ENCODE measurements at places on chromosomes 3 and 15. TPM values are rescaled to one million over a fixed set of nuclear protein-coding genes. Genes with fewer than 3 reads are reported as not detected.

Gene XCR1
- total RNA-seq, result not detected

DNA sequence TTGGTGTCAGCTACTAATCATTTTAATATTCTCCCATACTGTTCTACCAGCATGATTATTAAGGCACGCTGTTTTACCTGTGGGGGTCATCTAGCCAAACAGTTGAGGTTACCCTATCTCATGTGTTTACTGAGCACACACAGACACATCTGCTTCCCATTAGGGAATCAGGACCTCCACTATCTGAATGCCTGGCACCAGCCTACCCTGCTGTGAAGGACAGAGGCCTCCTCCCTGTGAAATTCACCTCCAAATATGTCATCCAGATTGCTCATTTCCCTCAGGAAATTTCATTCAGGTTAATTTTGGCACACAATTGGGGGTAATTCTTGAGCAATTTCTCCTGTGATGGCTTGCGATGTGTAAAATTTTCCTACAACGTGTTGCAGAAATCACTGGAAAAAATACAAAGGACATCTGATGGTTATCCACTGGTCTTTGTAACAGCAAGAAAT lies 155.6 kb upstream of the NR2E3 start:
- H3K4me1 ChIP-seq, result peaks cover 33% of the 10 kb centered on the region
- no peaks in the 10 kb centered on the region for H3K27me3 ChIP-seq
- DNase-seq, result peak; percentile 59
- H3K36me3 ChIP-seq, result no peaks in the 10 kb centered on the region
- H3K4me3 ChIP-seq, result no peak overlapping the region

DNA sequence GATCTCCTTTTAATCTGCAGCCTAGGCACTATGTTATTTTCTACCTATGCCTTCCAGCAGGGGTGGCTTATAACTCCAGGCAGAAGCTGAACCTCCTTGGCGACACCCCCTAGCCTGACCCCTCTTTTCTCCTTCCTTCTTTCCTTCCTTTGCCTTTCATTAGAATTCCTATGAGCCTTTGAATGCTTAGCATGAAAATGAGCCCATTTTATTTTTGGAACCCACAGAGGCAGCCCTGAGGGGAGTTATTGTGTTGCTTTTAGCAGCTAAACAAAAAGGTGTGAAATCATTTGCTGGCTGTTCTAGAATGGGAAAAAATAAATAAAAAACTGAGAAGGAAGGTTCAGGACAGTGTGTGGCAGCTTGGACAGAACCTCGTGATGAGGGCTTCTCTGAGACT lies 164.6 kb upstream of the ICE2 start:
- no peaks in the 10 kb centered on the region for H3K36me3 ChIP-seq
- H3K27ac ChIP-seq, result no peak overlapping the region
- H3K4me1 ChIP-seq, result no peaks in the 10 kb centered on the region
- no peak overlapping the region for H3K4me3 ChIP-seq
- H3K27me3 ChIP-seq, result no peaks in the 10 kb centered on the region

- peaks cover 29% of the 10 kb centered on the region for H3K4me1 ChIP-seq
- H3K36me3 ChIP-seq, result peaks cover 24% of the 10 kb centered on the region
- H3K27me3 ChIP-seq, result no peaks in the 10 kb centered on the region
- peak; percentile 92 for DNase-seq
Measured at GRCh38 chr15:84685304-84685703, 27.3 kb upstream of the NMB start.

DNA sequence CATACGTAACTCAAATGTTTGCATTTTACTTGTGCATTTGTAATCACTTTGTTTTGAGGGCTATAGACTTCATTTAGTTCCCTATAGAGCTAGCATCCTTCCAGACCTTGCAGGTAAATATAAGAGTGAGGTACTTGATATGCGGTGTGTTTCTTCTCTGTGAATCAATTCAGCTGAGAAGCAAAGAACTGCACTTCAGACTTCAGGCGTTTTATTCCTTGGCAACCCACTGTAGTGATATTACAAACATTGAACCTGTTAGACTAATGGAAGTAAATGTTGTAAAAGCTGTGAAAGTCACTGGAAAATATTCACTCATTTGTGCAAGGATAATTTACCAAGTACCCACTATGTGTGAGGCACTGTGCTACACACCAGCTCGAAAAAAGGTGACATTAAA lies 94.1 kb upstream of the CHL1 start:
- no peak overlapping the region for H3K4me3 ChIP-seq
- DNase-seq, result no peak
- H3K27ac ChIP-seq, result no peak overlapping the region
- no peaks in the 10 kb centered on the region for H3K36me3 ChIP-seq
- H3K27me3 ChIP-seq, result no peaks in the 10 kb centered on the region

- H3K4me1 ChIP-seq, result no peaks in the 10 kb centered on the region
- no peaks in the 10 kb centered on the region for H3K36me3 ChIP-seq
- H3K4me3 ChIP-seq, result no peak overlapping the region
Measured at GRCh38 chr15:92306663-92307062, 87.0 kb upstream of the ST8SIA2 start.

Gene BFSP2
- not detected for total RNA-seq

Gene ITGA11
- total RNA-seq, result 408 TPM

DNA sequence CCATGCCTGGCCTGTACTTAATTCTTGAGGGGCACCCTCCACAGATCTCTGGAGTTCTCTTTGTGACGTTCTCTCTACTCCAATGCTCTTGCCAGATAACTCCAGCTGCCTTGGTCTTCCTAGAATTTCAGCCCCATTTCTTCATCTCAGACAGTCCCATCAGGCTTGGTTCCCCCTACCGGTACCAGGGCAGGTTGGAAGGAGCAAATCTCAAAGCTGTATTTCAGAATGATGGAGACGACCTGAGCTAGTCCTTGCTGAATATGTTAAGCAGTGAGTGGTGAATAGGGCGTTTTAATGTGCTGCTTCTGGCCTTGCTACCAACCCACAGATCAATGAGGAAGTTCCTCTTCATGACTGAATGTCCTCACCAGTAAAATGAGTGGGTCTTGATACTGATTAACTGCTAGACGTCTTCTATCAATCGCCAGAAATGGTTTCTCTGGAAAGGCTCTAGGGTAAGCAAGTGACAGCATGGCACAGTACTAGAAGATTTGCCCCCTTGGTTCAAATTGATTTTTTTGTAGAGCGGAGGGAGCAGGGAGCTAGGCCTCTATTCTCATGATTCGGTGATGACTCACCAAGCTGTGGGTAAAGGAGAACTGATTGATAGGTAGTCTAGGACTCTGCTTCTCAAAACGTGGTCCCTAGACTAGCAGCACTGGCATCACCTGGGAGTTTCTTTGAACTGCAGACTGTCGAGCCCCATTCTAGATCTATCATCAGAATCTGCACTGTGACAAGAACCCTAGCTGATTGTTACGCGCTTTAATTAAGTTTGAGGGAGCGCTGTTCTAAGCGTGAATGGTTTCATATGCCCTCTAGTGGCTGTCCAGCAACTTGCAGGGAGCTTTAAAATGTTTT lies 67.8 kb downstream of the UBP1 start:
- H3K4me3 ChIP-seq, result peak overlapping the region; percentile 58
- 0 out of 2 replicates have a peak, but pooled peaks cover 5% of the 10 kb centered on the region for H3K4me1 ChIP-seq
- H3K36me3 ChIP-seq, result no peaks in the 10 kb centered on the region
- H3K27me3 ChIP-seq, result no peaks in the 10 kb centered on the region
- peak; percentile 74 for DNase-seq

DNA sequence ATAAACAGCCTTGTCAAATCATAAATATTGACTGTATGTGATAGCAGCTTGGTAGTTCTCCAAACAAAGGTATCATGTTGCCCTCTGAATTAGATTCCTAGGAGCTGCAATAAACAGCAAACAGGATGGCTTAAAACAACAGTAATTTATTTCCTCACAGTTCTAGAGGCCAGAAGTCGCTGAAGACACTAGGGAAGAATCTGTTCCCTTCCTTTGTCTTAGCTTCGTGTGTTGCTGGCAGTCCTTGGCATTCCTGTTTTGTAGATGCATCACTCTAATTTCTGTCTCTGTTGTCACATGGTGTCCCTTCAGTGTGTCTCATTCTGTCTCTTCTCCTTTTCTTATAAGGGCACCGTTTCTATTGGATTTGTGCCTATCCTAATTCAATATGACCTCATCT lies 679.3 kb downstream of the OTOL1 start:
- no peak overlapping the region for H3K4me3 ChIP-seq
- H3K27ac ChIP-seq, result no peak overlapping the region
- H3K4me1 ChIP-seq, result no peaks in the 10 kb centered on the region
- no peak for DNase-seq
- no peaks in the 10 kb centered on the region for H3K27me3 ChIP-seq

Gene NANOGP8
- not detected for total RNA-seq

Gene ESYT3
- total RNA-seq, result 0.63 TPM

Gene XIRP1
- not detected for total RNA-seq

DNA sequence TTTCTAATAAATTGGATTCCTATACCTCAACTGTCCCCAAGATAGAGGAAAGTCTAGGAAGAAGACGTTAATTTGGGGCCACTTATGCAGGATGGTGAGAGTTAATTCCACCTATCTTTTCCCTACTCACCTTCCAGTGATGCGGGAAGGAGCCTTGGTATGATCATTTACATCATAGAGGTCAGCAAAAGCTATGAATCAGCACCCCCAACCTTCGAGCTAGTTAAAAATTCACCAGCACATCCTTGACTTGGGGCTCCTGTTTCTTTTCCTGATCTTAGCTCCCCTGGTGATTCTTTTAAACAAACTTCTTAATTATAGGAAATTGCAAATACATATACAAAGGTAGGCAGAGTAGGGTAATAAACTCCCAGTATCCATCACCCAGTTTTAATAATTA lies 366.6 kb downstream of the SOX2 start:
- H3K27me3 ChIP-seq, result no peaks in the 10 kb centered on the region
- no peaks in the 10 kb centered on the region for H3K4me1 ChIP-seq
- no peak overlapping the region for H3K4me3 ChIP-seq
- H3K36me3 ChIP-seq, result no peaks in the 10 kb centered on the region
- no peak overlapping the region for H3K27ac ChIP-seq

Gene MEIS2
- total RNA-seq, result 29.3 TPM

GRCh38 chr3:143203142-143203541 lies 83.6 kb downstream of the CHST2 start:
- H3K27ac ChIP-seq, result no peak overlapping the region
- H3K27me3 ChIP-seq, result no peaks in the 10 kb centered on the region
- peaks cover 12% of the 10 kb centered on the region for H3K4me1 ChIP-seq
- no peaks in the 10 kb centered on the region for H3K36me3 ChIP-seq
- no peak for DNase-seq

GRCh38 chr3:11619946-11620652 lies 23.6 kb downstream of the VGLL4 start:
- H3K4me1 ChIP-seq, result peaks cover 4% of the 10 kb centered on the region
- H3K27me3 ChIP-seq, result no peaks in the 10 kb centered on the region
- no peak overlapping the region for H3K4me3 ChIP-seq
- no peak overlapping the region for H3K27ac ChIP-seq
- no peak for DNase-seq

Gene ALDH1A2
- total RNA-seq, result not detected

- no peak overlapping the region for H3K4me3 ChIP-seq
- no peaks in the 10 kb centered on the region for H3K36me3 ChIP-seq
- no peaks in the 10 kb centered on the region for H3K4me1 ChIP-seq
Measured at GRCh38 chr15:65980824-65981456, 111.6 kb downstream of the RAB11A start.

- peak within 1 kb of the TSS; percentile 41 for H3K4me3 ChIP-seq
- DNase-seq, result peak; percentile 78
- peaks cover 61% of the 10 kb centered on the region for H3K4me1 ChIP-seq
- no peaks in the 10 kb centered on the region for H3K27me3 ChIP-seq
- H3K36me3 ChIP-seq, result no peaks in the 10 kb centered on the region
Measured at GRCh38 chr3:149377408-149378364, at the start of gene TM4SF1. Gene TM4SF1, minus strand, starts transcription at chr3:149377649. Its CDS starts 102 bp downstream, at chr3:149377547.

DNA sequence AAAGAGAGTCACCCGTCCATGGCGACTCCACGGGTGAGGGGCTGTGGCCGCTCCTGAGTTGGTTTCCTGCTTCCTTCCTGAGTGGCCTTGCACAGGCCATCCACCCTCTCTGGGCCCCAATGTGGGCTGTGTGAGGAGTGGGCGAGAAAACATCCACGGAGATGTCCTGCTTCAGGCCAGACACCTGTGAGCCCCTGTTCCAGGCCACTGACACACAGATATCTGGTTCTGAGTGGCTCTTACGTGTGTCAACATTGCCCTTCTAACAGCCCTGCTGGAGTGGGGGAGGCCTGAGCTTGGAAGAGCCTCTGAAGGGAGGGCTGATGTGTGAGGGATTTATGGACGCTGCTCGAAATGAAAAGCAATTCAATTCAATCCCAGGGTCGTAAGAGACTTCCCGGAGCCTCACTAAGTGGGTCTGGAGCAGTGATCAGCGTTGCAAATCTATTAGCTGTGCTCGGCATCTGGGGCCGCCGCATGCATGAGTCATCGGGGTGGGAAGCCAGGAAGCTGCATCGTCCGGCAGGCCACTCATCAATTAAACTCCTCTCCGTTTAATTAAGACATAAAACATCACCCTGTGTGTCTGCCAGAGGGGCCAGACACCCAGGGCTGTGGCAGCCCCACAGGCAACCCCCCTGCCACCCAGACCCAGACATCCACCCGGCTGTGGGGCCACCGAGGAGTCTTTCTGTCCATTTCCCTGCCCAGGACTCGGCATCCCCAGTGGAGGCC lies 20.0 kb upstream of the PRR23E start:
- no peaks in the 10 kb centered on the region for H3K36me3 ChIP-seq
- DNase-seq, result peak; percentile 92
- H3K27ac ChIP-seq, result peak overlapping the region; percentile 26
- no peak overlapping the region for H3K4me3 ChIP-seq
- H3K4me1 ChIP-seq, result peaks cover 20% of the 10 kb centered on the region

DNA sequence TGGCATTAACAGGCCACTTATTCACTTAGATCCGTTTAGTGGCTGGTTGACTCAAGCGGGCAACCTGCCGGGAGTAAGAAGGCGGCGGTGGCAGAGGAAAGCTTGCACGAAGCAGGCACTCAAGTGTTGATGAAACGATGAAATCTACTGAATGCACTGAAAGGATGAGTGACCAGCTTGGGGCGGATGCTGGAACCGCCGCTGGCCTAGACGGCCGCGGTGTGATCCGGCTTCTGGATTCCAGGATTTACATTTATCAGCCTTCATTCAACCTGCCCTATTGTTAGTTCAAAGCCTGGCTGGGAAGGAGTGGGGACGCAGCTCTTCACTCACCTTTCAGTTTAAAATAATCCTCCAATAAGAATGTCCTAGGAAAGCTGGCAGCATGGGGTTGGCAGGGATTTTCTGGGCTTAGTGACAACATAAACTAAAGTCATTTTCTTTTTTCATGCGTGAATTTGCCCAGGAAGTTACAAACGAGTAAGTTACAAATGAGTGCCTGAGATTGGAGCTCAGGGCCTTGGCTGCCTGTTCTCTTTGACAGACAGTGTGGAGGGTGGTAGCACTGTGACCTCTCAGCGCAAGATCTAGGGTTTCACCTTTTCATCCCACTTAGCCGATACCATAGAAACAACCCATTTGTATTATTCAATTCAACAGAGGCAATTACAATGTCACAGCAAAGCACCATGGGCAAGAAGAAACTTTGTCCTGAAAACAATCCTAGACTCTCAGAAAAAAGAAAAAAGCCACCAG lies 1.1 kb upstream of the PLCH1 start:
- H3K36me3 ChIP-seq, result no peaks in the 10 kb centered on the region
- DNase-seq, result peak; percentile 65
- 0 out of 2 replicates have a peak, but pooled peaks cover 3% of the 10 kb centered on the region for H3K4me1 ChIP-seq
- 0 out of 2 replicates have a peak overlapping the region, but pooled peaks have one; percentile 89 for H3K4me3 ChIP-seq
- H3K27ac ChIP-seq, result no peak overlapping the region
- peaks cover 24% of the 10 kb centered on the region for H3K27me3 ChIP-seq

All from GM23248 (cell line).